ENCODE measurements at places on chromosomes 7 and 10.
A peak's percentile ranks its signal among the peaks of the same experiment; 100 is the strongest.

DNA sequence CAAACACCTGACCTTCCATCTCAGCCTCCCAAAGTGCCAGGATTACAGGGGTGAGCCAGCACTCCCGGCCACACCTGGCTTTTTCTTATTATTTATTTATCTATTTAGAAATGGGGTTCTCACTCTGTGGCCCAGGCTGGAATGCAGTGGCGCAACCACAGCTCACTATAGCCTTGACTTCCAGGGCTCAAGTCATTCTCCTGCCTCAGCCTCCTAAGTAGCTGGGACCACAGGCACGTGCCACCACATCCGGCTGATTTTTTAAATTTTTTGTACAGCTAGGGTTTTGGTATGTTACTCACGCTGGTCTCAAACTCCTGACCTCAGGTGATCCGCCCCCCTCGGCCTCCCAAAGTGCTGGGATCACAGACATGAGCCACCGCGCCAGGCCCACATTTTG lies 56.9 kb upstream of the MYL10 start:
- no peak for DNase-seq

DNA sequence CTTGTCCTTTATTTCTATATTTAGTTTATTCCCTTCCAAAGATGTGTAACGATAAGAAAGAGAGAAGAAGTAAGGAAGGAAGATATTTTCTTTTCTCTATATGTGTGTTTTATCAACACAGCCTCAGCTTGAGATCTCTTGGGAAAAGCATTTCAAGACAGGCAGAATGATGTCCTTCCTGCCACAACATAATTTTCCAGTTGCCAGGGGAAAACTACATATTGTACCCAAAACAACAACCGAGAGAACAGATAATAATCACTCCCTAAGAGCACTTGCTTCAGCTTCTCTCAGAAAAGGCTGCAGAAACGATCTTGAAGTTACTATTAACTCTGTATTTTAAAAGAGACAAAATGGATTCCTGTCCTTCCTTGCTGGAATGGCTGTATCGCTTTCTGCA lies 151.4 kb upstream of the ITGB1 start:
- DNase-seq, result no peak

DNA sequence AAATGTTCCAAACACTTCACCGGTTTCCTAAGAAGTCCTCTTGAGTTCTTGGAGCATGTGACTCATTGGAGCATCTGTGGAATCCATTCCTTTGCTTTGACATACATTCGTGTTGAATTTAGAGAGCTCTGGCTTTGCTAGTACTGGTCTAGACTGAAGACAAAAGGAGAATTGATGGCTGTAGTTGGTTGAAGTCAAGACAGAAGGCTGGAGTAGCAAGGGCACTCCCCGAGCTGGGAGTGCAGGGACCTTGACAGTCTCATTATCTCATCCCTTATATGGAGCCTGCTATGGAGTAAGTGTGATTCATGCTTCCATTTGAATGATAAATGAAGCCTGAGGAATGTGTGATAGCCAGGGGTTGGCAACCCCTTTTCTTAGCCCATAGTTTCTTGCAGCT lies 1249.1 kb downstream of the TYW1 start:
- no peak for DNase-seq

DNA sequence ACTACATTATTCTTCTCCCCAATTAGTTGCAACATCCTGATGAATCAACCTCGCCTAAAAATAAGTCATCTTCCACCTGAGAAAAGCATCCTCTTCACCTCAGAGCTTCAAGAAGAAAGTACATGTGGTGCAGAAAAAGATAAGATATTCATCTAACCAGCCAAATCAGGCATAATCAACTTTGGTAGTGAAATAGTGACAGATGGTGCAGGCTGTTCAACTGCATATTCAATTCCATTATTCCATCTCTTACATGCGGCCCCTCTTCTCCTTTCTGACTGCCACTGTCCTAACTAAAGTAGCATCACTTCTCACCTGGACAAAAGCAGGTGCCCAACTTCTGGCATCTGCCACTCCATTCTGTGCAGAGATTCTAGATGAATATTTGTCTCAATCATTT lies 148.4 kb upstream of the STEAP1 start:
- no peak for DNase-seq

DNA sequence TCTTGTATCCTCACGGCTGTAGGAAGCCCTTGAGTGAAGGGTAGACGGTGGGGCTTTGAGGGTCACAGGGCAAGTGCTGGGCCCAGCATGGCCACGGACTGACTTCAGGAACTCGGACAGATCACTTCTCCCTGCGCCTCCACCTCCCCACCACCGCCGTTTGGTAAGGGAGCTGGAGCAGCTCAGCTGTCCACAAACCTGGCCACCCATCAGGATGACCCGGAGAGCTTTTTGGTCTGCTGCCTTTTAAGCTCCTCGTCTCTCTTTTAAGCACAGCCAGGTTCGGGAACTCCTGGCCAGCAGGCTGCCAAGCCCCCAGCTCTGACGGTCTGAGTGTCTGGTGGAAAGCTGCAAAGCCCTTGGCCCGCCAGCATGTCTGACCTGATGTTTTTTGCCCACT lies 64.1 kb downstream of the ABRAXAS2 start:
- no peak for DNase-seq

DNA sequence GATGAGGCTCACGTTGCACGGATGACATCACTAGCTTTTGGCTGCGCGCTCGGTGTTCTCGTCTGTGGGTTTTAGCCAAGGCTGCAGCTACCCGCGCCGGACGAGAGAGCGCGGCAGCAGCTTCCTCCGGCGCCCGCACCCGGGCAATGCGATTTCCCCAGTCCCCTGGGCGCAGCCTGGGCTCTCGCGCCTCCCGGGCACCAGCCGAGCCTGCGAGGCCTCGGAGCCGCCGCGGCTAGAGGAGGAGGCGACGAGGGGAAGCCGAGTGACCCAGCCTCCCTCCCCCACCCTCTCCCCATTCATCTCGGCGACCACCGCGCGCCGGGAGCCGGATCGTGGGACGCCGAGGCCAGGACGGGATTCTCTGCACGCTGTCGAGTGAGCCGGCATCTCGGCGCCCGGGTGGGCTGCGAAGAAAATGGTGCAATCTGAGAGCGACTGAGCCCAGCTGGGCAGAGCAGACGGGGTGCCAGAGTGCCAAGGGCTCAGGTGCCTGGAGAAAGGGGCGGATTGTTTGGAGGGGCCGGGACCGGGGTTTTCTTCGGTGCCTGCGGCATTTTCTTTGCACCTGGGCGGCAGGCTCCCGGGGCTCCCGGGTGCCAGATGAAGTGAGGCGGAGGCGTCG lies 1.2 kb upstream of the TMEM178B start:
- DNase-seq, result peak; percentile 93

DNA sequence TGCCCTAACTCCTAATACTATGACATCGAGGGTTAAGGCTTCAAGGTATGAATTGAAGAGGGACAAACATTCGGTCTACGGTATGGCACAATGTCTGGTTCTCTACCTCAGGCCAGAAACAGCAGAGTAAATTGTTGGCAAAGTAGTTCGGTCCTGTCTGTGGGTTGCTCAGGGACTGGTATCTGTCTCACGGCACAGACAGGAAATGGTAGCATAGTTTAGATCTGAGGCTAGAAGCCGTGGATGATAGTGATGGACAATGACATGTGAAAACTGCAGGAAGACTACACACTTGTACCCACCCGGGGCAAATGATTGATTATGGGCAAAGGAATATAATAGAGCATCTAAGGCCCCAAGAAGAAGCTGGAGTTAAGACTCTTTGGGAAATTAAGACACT lies 106.2 kb downstream of the TWIST1 start:
- DNase-seq, result no peak

GRCh38 chr7:92973974-92974373 lies 137.6 kb upstream of the CDK6 start:
- DNase-seq, result no peak

- no peak for DNase-seq
Observed at GRCh38 chr10:125694883-125695282, 11.9 kb upstream of the TEX36 start.

Data from DMS53 (cell line).